Forelimb muscle (tissue), 1 donor: ENCODE measurements at places on chromosomes 5 and 9. TPM values are rescaled to one million over a fixed set of nuclear protein-coding genes. Genes with fewer than 3 reads are reported as not detected.

The GM2A gene
- polyA plus RNA-seq, result 19.0 TPM

The GRIN3A gene
- 1.2 TPM for polyA plus RNA-seq

The NADK2 gene
- polyA plus RNA-seq, result 38.2 TPM

The PCDHB14 gene
- polyA plus RNA-seq, result 6.3 TPM

The PCDHB15 gene
- polyA plus RNA-seq, result 7.0 TPM

The TXNDC8 gene
- polyA plus RNA-seq, result not detected

The RAB14 gene
- 47.0 TPM for polyA plus RNA-seq

- no peak for DNase-seq
Observed at GRCh38 chr9:34996181-34996904, 6.8 kb downstream of the DNAJB5 start.

- no peak for DNase-seq
Observed at GRCh38 chr9:137688725-137689124, 69.9 kb downstream of the EHMT1 start.

DNA sequence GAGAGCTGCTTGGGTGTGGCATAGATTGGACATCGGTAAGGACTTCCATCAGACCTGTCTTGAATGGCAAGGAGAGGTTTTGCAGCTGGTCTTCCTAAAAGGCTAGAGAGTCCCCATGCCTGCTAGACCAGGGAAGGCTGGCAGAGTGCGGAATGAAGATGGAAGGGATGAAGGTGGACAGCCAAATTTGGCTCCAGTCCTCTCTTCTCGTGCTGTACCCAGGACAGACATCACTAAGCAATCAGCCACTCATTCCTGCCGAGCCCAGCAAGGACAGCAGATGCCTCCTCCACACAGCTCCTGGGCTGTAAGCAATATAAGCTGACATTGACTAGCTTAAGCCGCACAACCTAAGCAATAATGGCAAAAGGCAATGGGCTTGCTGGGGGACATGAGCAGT lies 112.0 kb downstream of the OLFM1 start:
- no peak for DNase-seq

DNA sequence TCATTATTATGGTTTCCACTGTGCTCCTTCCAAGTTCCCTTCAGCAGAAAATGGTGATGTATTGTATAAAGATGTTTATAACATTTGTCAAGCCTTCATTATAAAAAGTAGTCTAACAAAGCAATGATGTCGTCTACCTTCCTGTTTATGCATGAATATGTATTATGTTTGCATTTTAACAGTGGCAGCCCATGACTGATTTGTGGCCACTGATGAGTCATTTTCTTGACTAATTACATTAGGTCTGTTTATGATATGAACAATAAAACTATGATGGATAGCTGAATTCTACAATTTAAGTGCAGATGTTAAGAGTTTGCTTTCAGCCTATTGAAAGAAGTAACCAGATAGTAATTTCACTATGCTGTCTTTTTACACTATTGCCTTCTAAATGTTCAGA lies 75.4 kb upstream of the ADAMTS19 start:
- no peak for DNase-seq

DNA sequence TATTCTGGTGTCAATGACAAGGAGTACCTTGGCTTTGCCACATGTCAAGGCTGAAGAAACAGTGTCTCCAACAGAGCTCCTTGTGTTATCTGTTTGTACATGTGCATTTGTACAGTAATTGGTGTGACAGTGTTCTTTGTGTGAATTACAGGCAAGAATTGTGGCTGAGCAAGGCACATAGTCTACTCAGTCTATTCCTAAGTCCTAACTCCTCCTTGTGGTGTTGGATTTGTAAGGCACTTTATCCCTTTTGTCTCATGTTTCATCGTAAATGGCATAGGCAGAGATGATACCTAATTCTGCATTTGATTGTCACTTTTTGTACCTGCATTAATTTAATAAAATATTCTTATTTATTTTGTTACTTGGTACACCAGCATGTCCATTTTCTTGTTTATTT lies 19.8 kb downstream of the CD274 start:
- no peak for DNase-seq

DNA sequence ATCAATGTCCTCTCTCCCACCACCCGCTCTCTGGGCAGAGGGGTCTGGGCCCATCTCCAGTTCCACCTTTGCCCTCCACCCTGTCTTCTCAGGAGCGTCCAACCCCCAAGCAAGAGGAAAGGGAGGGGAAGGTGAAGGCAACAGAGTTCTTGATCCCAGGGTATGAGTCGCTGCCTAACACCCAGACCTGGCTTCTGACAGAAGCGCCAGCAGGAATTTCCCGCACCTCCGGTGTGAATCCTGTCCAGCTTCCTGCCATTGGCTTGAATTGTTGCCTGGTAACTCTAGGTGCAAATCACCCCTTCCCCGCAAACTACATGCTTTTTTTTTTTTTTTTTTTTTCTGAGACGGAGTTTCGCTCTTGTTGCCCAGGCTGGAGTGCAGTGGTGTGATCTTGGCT lies 84.2 kb upstream of the IER5L start:
- no peak for DNase-seq

DNA sequence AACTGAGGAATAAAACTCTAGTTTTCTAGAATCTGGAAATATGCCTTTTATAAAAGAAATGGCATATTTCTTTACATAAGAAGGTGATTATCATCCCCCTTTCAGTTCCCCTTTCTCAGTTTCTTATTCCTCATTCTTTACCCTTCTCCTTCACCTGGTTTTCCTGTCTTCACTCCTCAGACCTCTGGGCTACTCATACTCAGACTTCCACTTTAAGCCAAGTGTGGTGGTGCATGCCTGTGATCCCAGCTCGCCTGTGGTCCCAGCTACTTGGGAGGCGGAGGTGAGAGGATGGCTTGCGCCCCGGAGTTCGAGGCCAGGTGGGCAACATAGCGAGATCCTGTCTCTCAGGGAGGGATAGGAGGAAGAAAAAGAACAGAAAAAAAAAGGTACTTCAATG lies 57.2 kb downstream of the RANBP6 start:
- no peak for DNase-seq

DNA sequence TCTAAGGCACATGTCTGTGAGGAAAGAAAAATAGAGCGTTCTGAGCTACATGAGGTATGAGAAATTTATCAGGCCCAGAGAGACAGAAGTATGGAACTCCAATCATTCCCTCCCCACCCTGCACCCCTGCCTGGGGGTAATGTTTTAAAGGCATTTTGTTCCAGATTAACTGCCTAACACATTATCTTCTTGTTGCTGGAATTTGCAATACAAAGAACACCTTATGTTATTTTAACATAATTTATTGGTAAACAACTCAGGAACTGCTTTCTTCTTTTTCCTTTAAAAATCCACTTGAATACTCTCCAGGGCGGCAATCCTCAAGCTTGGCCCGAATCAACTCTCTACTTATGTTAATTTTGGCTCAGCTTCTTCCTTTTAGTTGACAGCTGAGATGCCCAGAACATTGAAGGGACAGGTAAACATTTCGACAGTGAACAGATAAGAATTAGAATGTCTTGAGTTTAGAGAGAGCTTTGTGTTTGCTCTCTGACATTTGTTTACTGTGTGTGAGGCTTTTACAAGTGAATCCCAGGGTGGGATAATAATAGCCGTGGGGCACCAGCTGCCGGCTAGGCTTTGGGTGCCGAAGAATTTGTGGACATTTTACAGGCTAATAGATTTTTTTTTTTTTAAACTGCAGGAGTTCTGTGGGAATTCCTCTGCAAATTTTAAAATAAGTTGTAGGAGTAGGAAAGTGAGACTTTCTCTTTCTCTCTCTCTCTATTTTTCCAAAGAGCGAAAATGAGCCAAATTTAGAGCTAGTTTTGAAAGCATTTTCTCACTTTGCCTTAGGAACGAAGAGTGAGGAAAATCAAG lies 96.4 kb upstream of the TAF11L2 start:
- no peak for DNase-seq

DNA sequence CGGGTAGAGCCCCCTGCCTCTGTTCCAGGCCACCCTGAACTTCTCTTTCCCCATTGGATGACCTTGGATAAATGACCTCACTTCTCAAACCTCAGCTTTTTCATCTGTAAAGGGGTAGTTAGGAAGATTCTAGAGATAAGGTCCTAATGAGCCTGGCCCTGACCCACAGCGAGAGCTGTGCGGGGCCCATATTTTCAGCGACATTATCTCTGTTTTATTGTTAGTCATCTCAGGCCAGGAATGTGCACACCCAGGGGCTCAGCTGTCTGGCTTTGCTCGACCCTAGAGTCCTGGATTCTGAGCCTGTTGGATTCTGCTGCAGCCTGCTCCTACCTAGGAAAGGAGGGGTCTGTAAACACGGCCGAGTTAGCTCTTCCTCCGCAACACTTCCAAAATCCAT lies 81.2 kb upstream of the LMX1B start:
- DNase-seq, result no peak

DNA sequence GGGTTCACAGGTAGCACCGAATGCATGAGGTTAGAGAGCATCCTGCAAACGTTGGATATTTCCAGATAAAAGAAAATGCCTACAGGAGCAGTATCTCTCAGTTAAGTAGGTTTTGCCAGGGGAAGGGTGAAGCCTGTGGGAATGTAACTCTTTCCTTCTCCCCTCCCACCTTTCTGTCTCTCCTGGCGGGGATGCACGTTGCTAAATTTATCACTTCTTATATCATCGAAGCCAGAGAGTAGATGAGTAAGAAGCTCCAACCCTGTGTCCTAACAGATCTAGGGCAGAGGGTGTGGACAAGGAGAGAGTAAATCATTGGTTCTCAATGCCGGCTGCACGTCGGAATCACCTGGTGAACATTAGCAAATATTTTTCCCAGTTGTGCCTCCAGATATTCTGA lies 457.5 kb downstream of the ENC1 start:
- DNase-seq, result no peak

DNA sequence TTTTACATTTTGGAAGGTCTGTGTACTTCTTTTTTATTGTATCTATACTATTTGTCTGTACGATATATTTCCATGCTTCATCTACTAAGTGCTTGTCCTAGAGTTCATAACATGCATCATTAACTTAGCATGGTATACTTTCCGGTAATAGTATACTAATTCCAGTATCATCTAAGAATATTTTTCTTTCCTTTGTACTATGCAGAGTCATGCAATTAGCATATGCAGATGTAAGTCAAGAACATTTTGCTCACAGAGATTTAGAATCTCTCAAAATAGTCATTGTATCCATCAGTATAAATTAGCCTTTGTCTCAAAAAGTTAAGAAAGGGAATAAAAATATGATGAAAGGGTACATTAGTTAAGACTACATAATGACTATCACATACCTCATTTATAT lies 770.4 kb upstream of the GRAMD2B start:
- no peak for DNase-seq

GRCh38 chr5:159208514-159209437 lies 577 bp downstream of the RNF145 start:
- no peak for DNase-seq

GRCh38 chr5:84791138-84791537 lies 406.5 kb upstream of the EDIL3 start:
- DNase-seq, result no peak

- no peak for DNase-seq
Observed at GRCh38 chr9:28289746-28290145, 716.5 kb upstream of the C9orf72 start.

DNA sequence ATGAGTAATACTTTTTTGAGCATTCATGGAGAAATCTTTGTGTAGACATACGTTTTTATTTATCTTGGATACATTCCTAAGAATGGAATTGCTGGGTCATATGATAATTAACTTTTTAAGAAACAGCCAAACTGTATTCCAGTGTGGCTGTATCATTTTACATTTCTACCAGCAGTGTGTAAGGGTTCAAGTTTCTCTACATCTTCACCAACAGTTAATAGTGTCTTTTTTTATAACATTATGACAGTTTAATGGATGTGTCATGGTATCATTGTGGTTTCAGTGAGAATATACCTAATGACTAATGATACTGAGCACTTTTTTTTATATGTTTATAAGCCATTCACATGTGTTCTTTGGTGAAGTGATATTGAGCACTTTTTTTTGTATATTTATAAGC lies 52.4 kb downstream of the NIPBL start:
- DNase-seq, result no peak

- DNase-seq, result no peak
Observed at GRCh38 chr5:120375248-120375647, 88.9 kb upstream of the PRR16 start.

GRCh38 chr5:52531105-52531504 lies 256.6 kb upstream of the ITGA1 start:
- no peak for DNase-seq

GRCh38 chr5:633501-633955 lies 21.4 kb downstream of the CEP72 start:
- no peak for DNase-seq
